ENCODE measurements at places on chromosomes 16 and 17. TPM values are rescaled to one million over a fixed set of nuclear protein-coding genes. Genes with fewer than 3 reads are reported as not detected.

DNA sequence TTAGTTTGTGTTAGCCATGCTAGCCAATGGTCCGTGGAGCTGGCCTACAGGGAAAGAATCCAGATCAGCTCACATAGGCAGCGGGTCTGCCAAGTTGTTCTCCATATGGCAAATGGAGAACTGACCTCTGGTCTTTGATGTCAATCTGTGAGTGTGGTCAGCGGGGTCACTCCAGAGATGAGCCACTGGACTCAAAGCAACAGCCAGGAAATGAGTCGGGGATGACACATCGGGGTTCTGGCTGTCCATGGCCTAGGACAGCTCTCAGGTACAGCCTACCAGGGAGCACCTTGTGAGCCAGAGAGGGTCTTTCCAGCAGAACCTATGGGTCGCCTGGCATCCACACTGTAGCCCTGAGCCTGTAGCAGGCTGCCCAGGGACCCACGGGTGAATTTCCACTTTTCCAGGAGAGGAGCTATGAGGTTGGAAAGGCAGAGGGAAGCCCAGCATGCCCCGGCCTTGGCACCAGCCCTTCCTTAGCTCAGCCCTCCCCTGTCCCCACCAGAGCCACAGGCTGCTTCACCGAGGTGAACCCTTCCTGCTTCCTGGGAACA is 203.0 kb upstream of the TNRC6C start:
- DNase-seq: no peak

DNA sequence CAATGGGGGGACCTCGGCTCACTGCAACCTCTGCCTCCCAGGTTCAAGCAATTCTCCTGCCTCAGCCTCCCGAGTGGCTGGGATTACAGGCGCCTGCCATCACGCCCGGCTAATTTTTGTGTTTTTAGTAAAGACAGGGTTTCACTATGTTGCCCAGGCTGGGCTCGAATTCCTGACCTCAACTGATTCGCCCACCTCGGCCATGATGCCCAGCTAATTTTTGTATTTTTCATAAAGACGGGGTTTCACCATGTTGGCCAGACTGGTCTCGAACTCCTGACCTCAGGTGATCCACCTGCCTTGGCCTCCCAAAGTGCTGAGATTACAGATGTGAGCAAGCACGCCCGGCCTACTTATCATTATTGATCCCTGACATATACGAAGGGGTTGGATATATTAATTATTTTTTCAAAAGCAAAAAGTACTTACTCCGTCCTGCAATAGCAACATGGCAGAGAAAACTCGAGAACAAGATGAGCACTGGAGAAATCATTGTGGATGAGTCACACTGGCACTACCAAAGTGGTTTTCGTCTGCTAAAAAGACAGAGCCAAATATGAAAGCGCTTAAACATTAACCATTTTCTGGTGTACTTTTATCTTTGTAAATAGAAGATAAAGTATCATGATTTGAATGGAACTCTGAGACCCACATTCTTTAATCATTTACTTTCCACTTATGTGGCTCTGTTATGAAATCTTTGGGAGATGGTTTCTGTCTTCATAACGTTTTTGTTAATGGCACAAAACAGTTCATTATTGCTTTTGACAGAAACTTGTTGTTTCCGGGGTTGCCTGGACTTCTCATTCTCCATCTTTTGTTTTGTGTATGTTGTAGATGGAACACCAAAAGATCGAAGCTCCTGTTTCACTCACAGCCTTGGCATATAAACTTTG is at the start of gene APOH:
Gene APOH, minus strand, starts transcription at position 529 of the 896 bp plus-strand sequence. Its CDS starts 36 bp downstream, at position 493.
- DNase-seq: no peak

TBKBP1 gene
- polyA plus RNA-seq: 31.1 TPM

- no peak for DNase-seq
These were observed 166.5 kb upstream of the ANKFN1 start for GRCh38 chr17:55986817-55987216.

- no peak for DNase-seq
These were observed 8.7 kb downstream of the CYBC1 start for GRCh38 chr17:82441691-82442487.

GRCh38 chr17:37478187-37478586 is 11.5 kb upstream of the DUSP14 start:
- no peak for DNase-seq

DNA sequence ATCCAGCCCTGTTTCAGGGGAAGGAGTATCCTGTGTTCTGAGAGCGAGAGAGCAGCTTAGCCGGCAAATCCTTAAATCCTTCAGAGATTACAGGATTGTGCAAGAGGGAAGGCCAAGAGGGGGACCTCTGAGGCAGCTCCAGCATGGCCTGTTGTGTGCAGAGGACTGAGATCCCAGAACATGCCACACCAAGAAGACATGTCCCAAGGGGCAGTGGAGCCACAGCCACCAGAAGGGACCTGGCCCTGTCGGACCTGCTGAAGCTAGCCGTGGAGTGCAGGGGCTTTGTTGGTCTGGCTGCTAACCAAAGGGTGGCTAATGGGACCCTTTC is 1.6 kb upstream of the MRC2 start:
- no peak for DNase-seq

ALOX12 gene
- polyA plus RNA-seq: 2.4 TPM

ABCA6 gene
- 4.8 TPM for polyA plus RNA-seq
